ENCODE measurements at places on chromosomes 1 and 21. TPM values are rescaled to one million over a fixed set of nuclear protein-coding genes. Genes with fewer than 3 reads are reported as not detected.

DNA sequence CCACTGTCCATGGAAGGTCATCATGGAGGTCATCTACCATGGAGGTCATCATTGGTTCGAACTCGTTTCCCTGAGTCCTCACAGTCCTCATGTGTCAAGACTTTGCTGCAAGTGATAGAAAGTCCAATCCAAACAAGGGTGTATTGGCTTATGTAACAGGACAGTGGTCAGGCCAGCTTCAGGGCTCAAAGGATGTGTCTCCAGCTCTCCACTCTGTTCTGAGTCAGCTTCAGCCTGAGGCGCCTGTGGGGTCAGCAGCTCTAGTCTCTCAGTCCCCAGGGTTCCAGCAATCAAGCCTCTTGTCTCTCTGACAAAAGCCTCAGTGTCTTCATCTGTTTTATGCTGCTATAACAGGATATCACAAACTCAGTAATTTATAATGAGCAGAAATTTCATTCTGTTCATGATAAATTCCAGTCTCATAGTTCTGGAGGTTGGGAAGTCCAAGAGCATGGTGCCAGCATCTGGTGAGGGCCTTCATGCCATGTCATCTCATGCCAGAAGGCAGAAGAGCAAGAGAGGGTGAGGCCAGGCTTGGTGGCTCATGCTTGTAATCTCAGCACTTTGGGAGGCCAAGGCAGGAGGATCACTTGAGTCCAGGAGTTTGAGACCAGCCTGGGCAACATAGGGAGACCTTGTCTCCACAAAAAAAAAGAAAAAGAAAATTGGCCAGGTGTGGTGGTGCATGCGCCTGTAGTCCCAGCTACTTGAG, 19.5 kb downstream of the A3GALT2 start:
- H3K4me3 ChIP-seq: no peak overlapping the region
- H3K4me1 ChIP-seq: peaks cover 12% of the 10 kb centered on the region
- peak; percentile 51 for DNase-seq
- no peak overlapping the region for H3K27ac ChIP-seq
- peaks cover 21% of the 10 kb centered on the region for H3K36me3 ChIP-seq

DNA sequence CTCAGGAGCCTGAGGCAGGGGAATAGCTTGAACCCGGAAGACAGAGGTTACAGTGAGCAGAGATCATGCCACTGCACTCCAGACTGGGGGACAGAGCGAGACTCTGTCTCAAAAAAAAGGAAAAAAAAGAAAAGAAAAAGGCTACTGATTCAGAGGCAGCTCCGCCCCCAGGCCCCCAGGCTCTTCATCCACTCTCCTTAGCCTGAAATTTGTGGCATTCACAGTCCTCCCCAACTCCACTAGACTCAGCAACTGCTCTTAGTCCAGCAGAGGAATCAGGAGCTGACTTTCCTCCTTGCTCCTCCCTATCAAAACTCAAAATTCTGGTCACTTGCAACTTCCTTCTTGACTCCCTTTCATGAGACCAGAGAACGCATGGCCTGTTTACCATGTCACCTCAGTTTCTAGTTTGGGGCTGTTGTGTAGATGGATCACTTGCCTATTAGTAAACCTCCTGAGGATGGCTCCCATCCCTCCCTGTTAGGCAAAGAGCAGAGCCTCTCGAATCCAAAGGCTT, 27.1 kb downstream of the PCAT6 start:
- H3K4me3 ChIP-seq: no peak overlapping the region
- no peaks in the 10 kb centered on the region for H3K36me3 ChIP-seq
- no peak for DNase-seq
- peaks cover 31% of the 10 kb centered on the region for H3K27me3 ChIP-seq

DNA sequence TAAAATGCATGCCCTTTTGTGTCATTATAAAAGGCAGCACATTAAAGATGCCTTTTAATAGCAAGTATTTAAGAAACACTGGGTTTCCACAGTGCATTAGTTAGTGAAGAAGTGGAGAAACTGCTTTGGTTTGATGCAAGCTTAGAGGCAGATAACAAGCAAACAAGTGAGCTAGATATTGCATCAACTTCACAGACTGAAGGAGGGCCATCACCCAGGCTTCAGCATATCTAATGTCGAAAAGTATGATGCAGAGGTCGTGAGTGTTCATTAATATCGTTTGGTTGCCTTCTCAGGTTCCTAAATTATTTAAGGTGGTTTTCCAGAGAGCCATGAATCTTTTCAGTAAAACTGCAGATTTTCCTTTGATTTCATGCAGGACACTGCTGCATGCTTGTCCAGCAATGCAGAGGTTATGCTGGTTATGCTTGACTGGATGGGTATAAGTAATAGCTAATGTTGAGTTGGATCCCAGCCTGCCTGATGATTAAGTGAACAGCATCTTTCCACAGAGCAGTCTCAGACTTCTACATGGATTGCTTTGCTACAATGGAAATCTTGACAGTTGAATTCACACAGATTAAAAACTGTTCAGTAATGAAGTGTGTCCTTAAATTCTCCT, 69.7 kb upstream of the IPO9 start:
- peaks cover 95% of the 10 kb centered on the region for H3K4me1 ChIP-seq
- peak; percentile 30 for DNase-seq
- H3K27ac ChIP-seq: peak overlapping the region; percentile 56

DNA sequence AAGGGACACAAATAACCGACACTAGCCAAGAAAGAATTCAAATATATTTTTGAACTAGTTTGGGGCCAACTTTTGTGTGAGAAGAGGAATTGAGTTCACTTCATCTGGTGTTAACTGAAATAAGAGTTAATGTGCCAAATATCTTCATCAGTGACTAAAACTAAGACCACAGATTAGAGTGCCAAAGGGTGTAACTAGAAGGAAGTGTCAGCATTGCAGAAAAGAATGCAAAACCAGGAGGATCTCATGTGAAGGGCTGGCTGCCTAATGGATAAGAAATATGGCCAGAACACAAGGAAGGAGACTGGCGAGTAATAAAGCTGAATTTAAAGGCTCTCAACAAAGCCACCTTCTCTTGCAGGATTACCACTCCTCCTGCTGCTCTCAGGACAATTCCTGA, 61.8 kb upstream of the LRRC8D start:
- DNase-seq: no peak
- H3K4me1 ChIP-seq: peaks cover 6% of the 10 kb centered on the region
- H3K27ac ChIP-seq: no peak overlapping the region

DNA sequence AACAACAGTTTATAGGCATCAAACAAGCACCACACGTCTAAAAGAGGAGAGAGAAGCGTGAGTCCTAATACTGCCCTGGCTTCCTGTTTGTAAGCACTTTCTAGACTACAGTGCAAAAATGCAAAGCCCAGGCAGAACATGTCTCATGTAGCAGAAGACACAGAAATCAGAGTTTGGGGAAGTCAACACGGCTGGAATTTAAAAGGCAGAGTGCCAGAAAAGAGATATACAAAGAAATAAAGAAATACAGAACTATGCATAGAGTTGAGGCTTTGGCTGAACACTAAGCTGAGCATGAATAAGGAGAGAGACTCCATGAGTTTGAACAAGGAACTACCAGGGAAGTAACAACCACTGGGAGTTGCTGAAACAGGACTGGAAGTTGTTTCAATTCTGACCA, 566.6 kb upstream of the NR5A2 start:
- H3K27ac ChIP-seq: no peak overlapping the region
- no peaks in the 10 kb centered on the region for H3K4me1 ChIP-seq
- no peaks in the 10 kb centered on the region for H3K36me3 ChIP-seq
- no peak for DNase-seq

DNA sequence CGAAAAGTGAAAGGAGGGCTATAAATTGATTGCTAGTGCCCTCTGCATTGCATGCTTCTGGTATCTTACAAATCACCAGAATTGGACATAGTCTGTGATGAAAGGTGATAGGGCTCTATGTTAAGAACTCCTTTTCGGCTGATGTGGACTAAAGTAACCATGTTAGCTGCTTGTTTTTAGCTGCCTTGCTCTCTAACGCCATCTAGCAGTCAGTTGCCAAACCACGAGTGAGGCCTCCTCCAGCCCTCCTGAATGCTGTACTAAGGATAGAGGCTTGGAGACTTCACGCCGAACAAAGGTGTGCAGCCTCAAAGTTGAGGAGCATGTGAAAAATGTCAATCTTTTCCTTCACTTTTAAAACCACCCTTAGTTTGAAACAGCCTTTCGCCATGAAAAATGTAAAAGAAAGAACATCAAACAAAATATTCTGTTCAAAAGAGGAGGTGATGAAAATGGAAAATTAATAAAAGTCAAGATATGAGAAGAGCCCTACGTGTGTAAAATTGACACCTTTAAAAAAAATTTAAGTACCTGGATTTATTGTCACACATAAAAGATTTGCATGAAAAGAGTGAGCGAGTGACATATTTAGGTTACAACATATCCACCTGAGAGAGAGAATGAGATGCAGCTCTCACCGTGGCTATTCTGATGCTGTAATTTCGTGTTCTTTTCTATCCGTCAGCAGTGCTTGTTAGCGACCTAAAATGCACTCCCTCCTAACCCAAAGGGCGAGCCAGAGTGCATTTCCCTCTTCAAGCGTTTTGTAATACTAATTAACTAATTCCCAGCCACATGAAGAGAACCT, 8.1 kb downstream of the LRRC53 start:
- H3K27me3 ChIP-seq: no peaks in the 10 kb centered on the region
- H3K4me1 ChIP-seq: no peaks in the 10 kb centered on the region
- no peak overlapping the region for H3K27ac ChIP-seq
- DNase-seq: peak; percentile 8
- H3K4me3 ChIP-seq: no peak overlapping the region

DNA sequence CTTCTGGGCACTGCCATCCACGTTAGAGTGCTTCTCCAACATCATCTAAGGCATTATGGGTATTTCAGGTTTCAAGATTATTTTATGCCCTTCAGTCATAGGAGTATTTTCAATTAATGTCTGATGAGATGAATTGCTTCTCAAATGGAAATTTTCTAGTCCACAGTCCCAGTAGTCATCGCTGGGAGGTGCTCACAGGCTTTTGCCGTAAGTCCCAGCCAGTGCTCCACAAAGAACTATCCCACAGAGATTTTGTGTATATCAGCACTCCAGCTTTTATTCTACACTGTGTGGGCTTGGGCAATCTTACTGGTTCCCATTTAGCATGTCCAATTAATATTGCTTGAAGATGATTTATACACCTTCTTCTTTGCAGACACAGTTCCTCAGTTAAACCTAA, 61.0 kb downstream of the SMYD2 start:
- H3K4me1 ChIP-seq: peaks cover 6% of the 10 kb centered on the region
- no peak for DNase-seq
- no peaks in the 10 kb centered on the region for H3K27me3 ChIP-seq
- no peak overlapping the region for H3K4me3 ChIP-seq
- no peak overlapping the region for H3K27ac ChIP-seq
- peaks cover 44% of the 10 kb centered on the region for H3K36me3 ChIP-seq

GRCh38 chr1:11072216-11072917, 12.5 kb upstream of the SRM start:
- H3K27me3 ChIP-seq: no peaks in the 10 kb centered on the region
- H3K27ac ChIP-seq: no peak overlapping the region
- H3K4me1 ChIP-seq: no peaks in the 10 kb centered on the region
- H3K36me3 ChIP-seq: peaks cover 76% of the 10 kb centered on the region

- H3K27me3 ChIP-seq: peaks cover 25% of the 10 kb centered on the region
- no peaks in the 10 kb centered on the region for H3K4me1 ChIP-seq
- no peak overlapping the region for H3K4me3 ChIP-seq
- no peak overlapping the region for H3K27ac ChIP-seq
- no peaks in the 10 kb centered on the region for H3K36me3 ChIP-seq
- no peak for DNase-seq
Measured at GRCh38 chr1:10765734-10766478, 30.5 kb downstream of the CASZ1 start.

DNA sequence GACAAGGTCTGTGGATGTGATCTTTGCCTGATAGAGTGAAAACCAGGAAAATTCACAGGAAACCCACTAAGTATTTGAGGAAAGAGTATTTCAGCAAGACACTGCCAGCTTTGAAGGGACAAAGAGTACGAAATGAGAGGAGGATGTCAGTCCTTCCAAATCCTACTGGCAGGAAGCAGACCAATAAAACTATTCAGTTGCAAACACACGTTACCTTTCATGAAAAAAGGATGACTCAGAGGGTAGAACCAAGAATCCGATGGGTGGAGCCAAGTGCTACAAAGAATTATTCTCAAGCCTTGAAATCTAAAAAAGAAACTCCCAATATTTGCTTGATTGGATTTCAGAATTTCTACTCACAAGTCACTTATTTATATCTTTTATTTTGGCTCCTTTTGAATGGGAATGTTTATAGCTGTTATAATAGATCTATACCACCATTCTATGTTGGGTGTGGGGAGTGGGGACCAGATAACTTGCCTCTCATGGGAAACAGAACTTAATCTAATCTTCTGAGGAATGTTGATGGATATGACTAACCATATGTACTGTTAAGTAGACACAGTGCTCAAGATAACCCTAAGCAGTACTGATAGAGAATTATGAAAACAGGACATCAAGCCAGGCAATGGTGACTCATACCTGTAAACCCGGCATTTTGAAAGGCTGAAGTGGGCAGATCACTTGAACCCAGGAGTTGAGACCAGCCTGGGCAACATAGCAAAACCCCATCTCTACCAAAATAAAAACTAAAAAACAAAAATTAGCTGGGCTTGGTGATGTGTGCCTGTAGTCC, 19.3 kb upstream of the HEATR1 start:
- H3K36me3 ChIP-seq: no peaks in the 10 kb centered on the region
- DNase-seq: no peak
- no peak overlapping the region for H3K4me3 ChIP-seq
- H3K27ac ChIP-seq: no peak overlapping the region

GRCh38 chr1:94530373-94530878, 11.1 kb downstream of the F3 start:
- H3K4me3 ChIP-seq: no peak overlapping the region
- peaks cover 4% of the 10 kb centered on the region for H3K27me3 ChIP-seq
- H3K27ac ChIP-seq: no peak overlapping the region
- no peak for DNase-seq
- H3K4me1 ChIP-seq: no peaks in the 10 kb centered on the region
- peaks cover 26% of the 10 kb centered on the region for H3K36me3 ChIP-seq

- DNase-seq: no peak
- no peaks in the 10 kb centered on the region for H3K4me1 ChIP-seq
- H3K27me3 ChIP-seq: no peaks in the 10 kb centered on the region
- H3K4me3 ChIP-seq: no peak overlapping the region
- H3K36me3 ChIP-seq: no peaks in the 10 kb centered on the region
- no peak overlapping the region for H3K27ac ChIP-seq
Measured at GRCh38 chr1:70005386-70006034, 199.9 kb downstream of the LRRC40 start.

DNA sequence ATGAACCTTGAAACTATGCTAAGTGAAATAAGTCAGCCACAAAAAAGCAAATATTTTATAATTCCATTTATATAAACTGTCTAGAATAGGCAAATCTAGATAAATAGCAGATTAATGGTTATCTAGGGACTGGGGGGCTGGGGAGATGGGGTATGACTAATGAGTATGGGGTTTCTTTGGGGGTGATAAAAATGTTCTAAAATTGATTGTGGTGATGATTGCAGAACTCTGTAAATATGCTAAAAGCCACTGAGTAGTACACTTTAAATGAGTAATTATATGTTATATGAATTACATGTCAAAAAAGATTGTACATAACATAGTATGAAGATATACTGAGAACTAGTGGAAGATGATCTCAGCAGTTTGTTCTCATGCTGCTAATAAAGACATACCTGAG, 675.0 kb downstream of the KIF26B start:
- DNase-seq: no peak
- H3K4me1 ChIP-seq: no peaks in the 10 kb centered on the region
- H3K36me3 ChIP-seq: peaks cover 3% of the 10 kb centered on the region
- no peaks in the 10 kb centered on the region for H3K27me3 ChIP-seq

CLCA4 gene
- total RNA-seq: not detected

TEX38 gene
- not detected for total RNA-seq

OR10T2 gene
- total RNA-seq: not detected

SIPA1L2 gene
- total RNA-seq: 6.9 TPM

LCE3E gene
- total RNA-seq: not detected

DTL gene
- total RNA-seq: 2.9 TPM

RPTN gene
- total RNA-seq: 0.36 TPM

PTPRF gene
- 13.0 TPM for total RNA-seq

TCEA3 gene
- 28.9 TPM for total RNA-seq
